ENCODE measurements at places on chromosomes 7 and 10. TPM values are rescaled to one million over a fixed set of nuclear protein-coding genes. Genes with fewer than 3 reads are reported as not detected.

PSMG3 gene
- 84.8 TPM for polyA plus RNA-seq

C10orf95 gene
- 1.1 TPM for polyA plus RNA-seq

ARHGAP19 gene
- 11.5 TPM for polyA plus RNA-seq

TMEM236 gene
- polyA plus RNA-seq, result 0.03 TPM

CLDN3 gene
- 20.1 TPM for polyA plus RNA-seq
